HCT116 (cell line): ENCODE measurements at places on chromosomes 4 and X. TPM values are rescaled to one million over a fixed set of nuclear protein-coding genes. Genes with fewer than 3 reads are reported as not detected.

The FAM9C gene
- total RNA-seq, result not detected

The SHROOM3 gene
- 22.5 TPM for total RNA-seq

The TREX2 gene
- 2.9 TPM for total RNA-seq

The TENT5D gene
- total RNA-seq, result not detected

The MMAA gene
- 3.6 TPM for total RNA-seq

The SGMS2 gene
- 36.6 TPM for total RNA-seq

- no peak for DNase-seq
Measured at GRCh38 chr4:156977435-156978160, 6.0 kb upstream of the PDGFC start.

- no peak for DNase-seq
Measured at GRCh38 chr4:148369919-148370318, 72.3 kb downstream of the NR3C2 start.

GRCh38 chrX:23792861-23793553 lies 10.0 kb downstream of the SAT1 start:
- no peak for DNase-seq

- peak; percentile 28 for DNase-seq
Measured at GRCh38 chr4:122758033-122758432, 25.5 kb downstream of the BBS12 start.

GRCh38 chrX:30735839-30736238 lies 82.6 kb downstream of the GK start:
- DNase-seq, result peak; percentile 39
